ENCODE measurements at places on chromosomes 3 and 15. TPM values are rescaled to one million over a fixed set of nuclear protein-coding genes. Genes with fewer than 3 reads are reported as not detected.
A peak's percentile ranks its signal among the peaks of the same experiment; 100 is the strongest.

DNA sequence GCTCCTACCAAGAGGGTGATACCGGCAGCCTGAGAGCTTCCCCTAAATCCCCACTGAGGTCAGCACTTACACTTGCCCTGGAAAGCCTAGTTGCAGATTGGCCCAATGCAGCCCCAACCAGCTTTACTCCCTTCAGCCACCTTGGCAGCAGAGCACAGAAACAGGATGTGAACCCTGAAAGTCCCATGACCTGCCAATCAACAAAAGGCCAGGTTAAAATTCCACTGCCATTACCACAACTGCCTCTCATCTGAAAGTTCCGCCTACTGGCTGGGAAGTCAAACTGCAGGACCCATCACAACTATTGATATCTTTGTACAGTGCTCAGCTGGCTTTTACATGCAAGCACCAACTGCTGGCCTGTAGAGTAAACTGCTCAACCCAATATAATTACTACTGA lies 156.2 kb downstream of the ZMAT3 start:
- no peak overlapping the region for H3K4me3 ChIP-seq
- no peaks in the 10 kb centered on the region for H3K4me1 ChIP-seq
- H3K27me3 ChIP-seq = peaks cover 3% of the 10 kb centered on the region
- H3K27ac ChIP-seq = no peak overlapping the region
- peaks cover 3% of the 10 kb centered on the region for H3K36me3 ChIP-seq
- no peak for DNase-seq

DNA sequence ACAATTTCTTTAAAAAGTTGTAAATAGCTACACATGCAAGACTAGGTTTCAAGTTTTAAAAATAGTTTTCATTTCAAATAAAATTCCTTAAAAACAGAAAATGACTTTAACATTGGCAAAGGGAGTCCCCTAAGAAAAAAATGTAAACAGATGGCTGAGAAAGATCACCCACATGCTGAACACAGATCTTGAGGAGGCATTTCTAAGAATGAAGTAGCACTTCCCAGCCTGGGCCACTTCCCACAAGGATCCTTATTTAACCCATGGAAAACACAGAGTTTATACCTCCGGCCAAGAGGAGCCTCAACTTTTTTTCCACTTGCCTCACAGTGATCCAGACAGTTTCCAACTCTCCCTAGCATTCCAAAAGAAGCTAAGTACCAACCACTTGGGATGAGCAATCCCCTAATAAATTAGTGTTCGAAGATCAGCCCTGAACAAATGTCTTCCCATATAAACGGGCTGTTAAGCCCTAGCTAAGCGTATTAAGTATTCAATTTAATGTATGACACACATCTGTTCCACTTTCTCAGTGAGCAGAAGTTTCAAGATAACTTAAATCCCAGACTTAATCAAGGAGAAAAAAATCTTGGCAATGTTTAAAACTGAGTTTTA lies 61.4 kb downstream of the GADL1 start:
- no peaks in the 10 kb centered on the region for H3K36me3 ChIP-seq
- DNase-seq = no peak
- H3K4me1 ChIP-seq = no peaks in the 10 kb centered on the region
- no peak overlapping the region for H3K27ac ChIP-seq

GRCh38 chr3:140092848-140093536 lies 158.0 kb downstream of the CLSTN2 start:
- peaks cover 7% of the 10 kb centered on the region for H3K4me1 ChIP-seq
- peaks cover 9% of the 10 kb centered on the region for H3K36me3 ChIP-seq
- no peak overlapping the region for H3K27ac ChIP-seq
- no peak overlapping the region for H3K4me3 ChIP-seq
- no peak for DNase-seq

DNA sequence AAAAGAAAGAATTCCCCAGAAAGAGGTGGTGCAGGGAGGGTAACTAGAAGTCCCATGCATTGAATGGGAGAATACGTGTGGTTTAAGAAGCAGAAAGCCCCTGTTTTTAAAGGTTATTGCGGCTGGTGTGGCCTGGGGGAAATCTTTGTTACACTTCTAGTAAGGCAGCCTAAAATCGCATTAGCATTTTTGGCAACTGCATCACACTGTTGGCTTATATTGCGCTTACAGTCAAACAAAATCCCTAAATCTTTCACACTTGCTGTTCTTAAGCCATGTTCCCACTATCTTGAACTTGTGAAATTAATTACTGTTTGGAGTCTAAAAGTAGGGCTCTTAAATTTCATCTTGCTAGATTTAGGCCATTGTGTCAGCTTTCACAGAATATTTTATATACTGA lies 66.0 kb upstream of the GOLIM4 start:
- no peaks in the 10 kb centered on the region for H3K27me3 ChIP-seq
- H3K36me3 ChIP-seq = no peaks in the 10 kb centered on the region

GRCh38 chr3:30954426-30954825 lies 60.0 kb upstream of the GADL1 start:
- no peaks in the 10 kb centered on the region for H3K4me1 ChIP-seq
- no peak for DNase-seq
- H3K36me3 ChIP-seq = peaks cover 3% of the 10 kb centered on the region

- H3K27ac ChIP-seq = no peak overlapping the region
- peaks cover 34% of the 10 kb centered on the region for H3K36me3 ChIP-seq
- H3K4me1 ChIP-seq = peaks cover 4% of the 10 kb centered on the region
- H3K4me3 ChIP-seq = no peak overlapping the region
- DNase-seq = no peak
These were observed 16.2 kb downstream of the NEDD4 start for GRCh38 chr15:55977231-55977630.

- no peaks in the 10 kb centered on the region for H3K36me3 ChIP-seq
- H3K4me1 ChIP-seq = no peaks in the 10 kb centered on the region
- H3K27me3 ChIP-seq = no peaks in the 10 kb centered on the region
These were observed 367.4 kb downstream of the ZBBX start for GRCh38 chr3:167012691-167013090.

GRCh38 chr3:48367201-48367600 lies 4.8 kb upstream of the FBXW12 start:
- H3K4me1 ChIP-seq = peaks cover 8% of the 10 kb centered on the region
- H3K27ac ChIP-seq = no peak overlapping the region
- no peak for DNase-seq
- H3K27me3 ChIP-seq = peaks cover 5% of the 10 kb centered on the region
- H3K4me3 ChIP-seq = no peak overlapping the region

DNA sequence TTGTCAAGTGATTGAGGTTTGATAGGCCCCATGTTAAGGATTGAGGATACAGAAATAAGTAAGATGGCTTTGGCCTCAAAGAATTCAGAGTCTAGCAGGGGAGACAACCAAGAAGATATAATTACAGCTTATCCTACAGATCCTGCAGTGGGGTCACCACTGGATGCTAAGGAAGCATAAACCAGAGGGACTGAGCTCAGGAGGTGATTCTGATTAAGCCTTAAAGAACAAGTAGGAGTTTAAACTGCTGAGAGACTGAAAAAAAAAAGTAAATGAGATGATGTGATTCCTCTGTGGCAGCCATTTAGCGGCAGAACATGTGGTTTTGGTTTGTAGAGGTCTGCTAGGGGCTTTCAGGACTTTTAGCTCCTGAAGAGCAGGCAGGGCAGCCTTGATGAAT lies 72.1 kb upstream of the ROPN1 start:
- H3K27ac ChIP-seq = no peak overlapping the region
- no peak for DNase-seq
- H3K4me3 ChIP-seq = no peak overlapping the region

- H3K36me3 ChIP-seq = no peaks in the 10 kb centered on the region
- H3K4me1 ChIP-seq = peaks cover 5% of the 10 kb centered on the region
- H3K27me3 ChIP-seq = no peaks in the 10 kb centered on the region
- H3K4me3 ChIP-seq = no peak overlapping the region
These were observed 1222.1 kb downstream of the OTOL1 start for GRCh38 chr3:162718697-162719096.

DNA sequence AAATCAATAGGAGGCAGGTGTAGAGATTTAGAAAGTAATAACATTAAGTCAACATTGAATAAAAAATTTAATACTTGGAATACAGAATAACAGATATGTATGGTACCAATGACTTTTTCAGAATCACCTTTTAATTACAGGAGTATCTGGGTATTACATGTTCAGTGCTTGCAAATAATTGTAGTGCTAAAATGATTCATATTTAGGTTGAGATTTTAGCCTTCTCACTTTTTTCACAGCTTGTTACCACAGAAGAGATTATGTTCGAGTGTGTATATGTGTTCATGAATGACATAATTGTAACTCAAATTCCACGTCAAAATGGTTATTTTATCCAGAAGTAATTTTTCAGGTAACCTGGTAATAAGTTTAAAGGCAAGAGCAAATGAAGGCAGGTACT lies 187.9 kb upstream of the TBL1XR1 start:
- H3K27ac ChIP-seq = no peak overlapping the region
- H3K4me3 ChIP-seq = no peak overlapping the region
- H3K27me3 ChIP-seq = no peaks in the 10 kb centered on the region

- H3K36me3 ChIP-seq = no peaks in the 10 kb centered on the region
- H3K4me3 ChIP-seq = no peak overlapping the region
- DNase-seq = no peak
- H3K27ac ChIP-seq = no peak overlapping the region
- H3K27me3 ChIP-seq = no peaks in the 10 kb centered on the region
- peaks cover 25% of the 10 kb centered on the region for H3K4me1 ChIP-seq
These were observed 14.5 kb downstream of the GNAI2 start for GRCh38 chr3:50250514-50250913.

GRCh38 chr3:101536266-101536665 lies 23.3 kb upstream of the SENP7 start:
- peaks cover 35% of the 10 kb centered on the region for H3K27me3 ChIP-seq
- DNase-seq = no peak
- H3K4me1 ChIP-seq = no peaks in the 10 kb centered on the region
- H3K27ac ChIP-seq = no peak overlapping the region
- no peak overlapping the region for H3K4me3 ChIP-seq

DNA sequence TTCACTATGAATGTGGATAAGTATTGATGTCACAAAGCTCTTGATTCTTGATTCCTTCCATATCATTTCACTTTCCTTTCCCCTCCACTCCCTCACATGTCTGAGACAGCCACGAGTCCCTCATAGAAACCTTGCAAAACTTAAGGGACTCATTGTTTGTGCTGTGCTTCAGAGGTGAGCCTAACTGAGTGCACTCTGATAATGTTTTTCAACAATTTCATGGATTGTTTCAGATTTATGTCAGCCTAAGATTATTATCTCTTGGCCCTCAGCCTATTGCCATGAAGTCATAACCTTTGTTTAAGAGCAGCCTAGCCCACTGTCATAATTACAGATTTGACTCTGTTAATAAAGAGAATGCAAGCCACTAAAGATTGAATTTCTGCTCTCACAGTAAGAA lies 363.6 kb downstream of the MECOM start:
- H3K36me3 ChIP-seq = no peaks in the 10 kb centered on the region
- H3K4me3 ChIP-seq = no peak overlapping the region
- no peaks in the 10 kb centered on the region for H3K4me1 ChIP-seq
- no peaks in the 10 kb centered on the region for H3K27me3 ChIP-seq
- DNase-seq = no peak

- peaks cover 4% of the 10 kb centered on the region for H3K4me1 ChIP-seq
- no peak overlapping the region for H3K27ac ChIP-seq
- no peak overlapping the region for H3K4me3 ChIP-seq
- DNase-seq = no peak
- peaks cover 64% of the 10 kb centered on the region for H3K36me3 ChIP-seq
These were observed 48.7 kb upstream of the OCA2 start for GRCh38 chr15:28147801-28148200.

- DNase-seq = no peak
- H3K27ac ChIP-seq = no peak overlapping the region
- H3K36me3 ChIP-seq = no peaks in the 10 kb centered on the region
- peaks cover 2% of the 10 kb centered on the region for H3K27me3 ChIP-seq
- no peak overlapping the region for H3K4me3 ChIP-seq
These were observed 140.7 kb downstream of the FBLN2 start for GRCh38 chr3:13689373-13690260.

GRCh38 chr3:122627301-122627700 lies 49.9 kb downstream of the PARP15 start:
- H3K27ac ChIP-seq = no peak overlapping the region
- H3K4me3 ChIP-seq = no peak overlapping the region
- no peaks in the 10 kb centered on the region for H3K36me3 ChIP-seq
- no peaks in the 10 kb centered on the region for H3K4me1 ChIP-seq
- no peak for DNase-seq

GRCh38 chr15:101027920-101028319 lies 108.8 kb downstream of the LRRK1 start:
- H3K27ac ChIP-seq = peak overlapping the region; percentile 78
- peaks cover 44% of the 10 kb centered on the region for H3K4me1 ChIP-seq
- DNase-seq = no peak
- H3K4me3 ChIP-seq = peak overlapping the region; percentile 14
- peaks cover 4% of the 10 kb centered on the region for H3K27me3 ChIP-seq

DNA sequence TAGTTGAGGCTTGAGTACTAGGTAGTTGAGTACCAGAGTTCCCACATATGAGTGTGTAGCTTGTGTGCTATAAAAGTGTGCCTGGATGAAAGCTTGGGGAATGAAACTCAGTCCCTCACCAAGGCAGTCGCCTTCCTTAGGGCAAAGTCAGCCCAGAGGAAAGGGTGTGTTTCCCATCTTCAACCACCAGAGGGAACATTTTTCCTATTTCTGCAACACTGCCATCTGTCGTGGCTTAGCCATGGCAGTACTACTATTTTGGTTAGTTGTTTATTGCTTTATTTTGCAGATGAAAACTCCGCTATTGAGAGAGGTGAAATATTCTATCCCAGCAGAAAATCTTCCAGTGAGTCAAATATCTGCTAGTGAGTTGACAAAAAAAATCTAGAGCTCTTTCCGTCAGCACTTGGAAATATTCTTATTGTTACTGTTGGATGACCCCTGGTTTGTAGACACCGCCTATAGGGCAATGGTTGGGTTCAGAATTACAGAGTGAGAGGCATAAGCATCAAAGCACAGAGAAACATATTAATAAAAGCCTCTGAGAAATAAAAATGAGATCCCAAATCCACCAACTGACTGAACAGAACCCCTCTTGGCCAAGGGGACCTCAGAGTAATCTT lies 239.9 kb downstream of the CPNE4 start:
- no peaks in the 10 kb centered on the region for H3K36me3 ChIP-seq
- H3K4me3 ChIP-seq = no peak overlapping the region
- H3K27ac ChIP-seq = no peak overlapping the region
- H3K4me1 ChIP-seq = peaks cover 41% of the 10 kb centered on the region

Gene MYO5C
- 7.7 TPM for total RNA-seq

Gene ZKSCAN7
- total RNA-seq = 21.0 TPM

Gene LRRN1
- total RNA-seq = 77.6 TPM

Gene CCR4
- total RNA-seq = not detected

Gene OXTR
- total RNA-seq = 7.9 TPM

Gene LSAMP
- total RNA-seq = 36.6 TPM

Gene CLRN1
- not detected for total RNA-seq

Gene BCHE
- total RNA-seq = 52.9 TPM
